ENCODE measurements at places on chromosomes 2 and 18.

- no peak for DNase-seq
Observed at GRCh38 chr2:111015283-111015995, 105.3 kb upstream of the BCL2L11 start.

- no peak for DNase-seq
Observed at GRCh38 chr18:9416563-9417072, 58.7 kb upstream of the RALBP1 start.

GRCh38 chr2:42974169-42974720 is 181.9 kb upstream of the HAAO start:
- no peak for DNase-seq

DNA sequence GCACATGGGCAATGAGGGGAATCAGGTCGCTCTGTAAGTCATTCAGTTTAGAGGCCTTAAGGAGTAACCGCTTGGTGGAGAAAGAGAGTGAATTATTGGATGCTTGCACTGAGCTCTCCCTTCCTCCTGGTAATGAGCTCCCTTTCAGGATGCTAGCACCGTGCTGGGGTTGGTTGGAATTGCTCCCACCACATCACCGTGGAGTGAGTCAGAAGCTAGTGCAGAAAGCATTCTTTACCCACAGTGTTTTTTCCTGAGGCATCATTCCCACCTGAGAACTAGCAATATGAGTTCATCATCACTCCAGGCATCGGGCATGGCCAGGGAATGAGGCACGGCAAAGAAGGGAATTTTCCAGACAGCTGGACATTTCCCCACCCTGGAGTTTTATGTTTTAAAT is 57.6 kb downstream of the ITGB6 start:
- DNase-seq, result no peak

DNA sequence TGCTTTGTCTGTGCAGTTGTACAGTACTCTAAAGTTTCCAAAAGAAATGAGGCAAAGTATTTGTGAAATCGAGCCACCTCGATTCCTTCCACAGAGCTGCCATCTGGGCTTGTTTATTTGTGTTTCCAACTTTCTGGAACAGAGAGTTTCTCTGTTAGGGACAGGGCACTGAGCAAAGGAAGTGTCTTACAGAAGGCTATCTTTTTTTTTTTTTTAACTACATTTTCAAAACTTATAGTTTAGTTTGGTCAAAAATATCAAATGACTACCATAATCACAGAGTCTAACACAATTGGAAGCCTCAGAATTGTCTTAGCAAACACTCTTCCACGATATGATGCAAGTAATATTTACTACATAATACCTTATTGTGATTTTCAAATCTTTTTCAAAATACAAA is 796 bp downstream of the RFTN2 start:
- no peak for DNase-seq

DNA sequence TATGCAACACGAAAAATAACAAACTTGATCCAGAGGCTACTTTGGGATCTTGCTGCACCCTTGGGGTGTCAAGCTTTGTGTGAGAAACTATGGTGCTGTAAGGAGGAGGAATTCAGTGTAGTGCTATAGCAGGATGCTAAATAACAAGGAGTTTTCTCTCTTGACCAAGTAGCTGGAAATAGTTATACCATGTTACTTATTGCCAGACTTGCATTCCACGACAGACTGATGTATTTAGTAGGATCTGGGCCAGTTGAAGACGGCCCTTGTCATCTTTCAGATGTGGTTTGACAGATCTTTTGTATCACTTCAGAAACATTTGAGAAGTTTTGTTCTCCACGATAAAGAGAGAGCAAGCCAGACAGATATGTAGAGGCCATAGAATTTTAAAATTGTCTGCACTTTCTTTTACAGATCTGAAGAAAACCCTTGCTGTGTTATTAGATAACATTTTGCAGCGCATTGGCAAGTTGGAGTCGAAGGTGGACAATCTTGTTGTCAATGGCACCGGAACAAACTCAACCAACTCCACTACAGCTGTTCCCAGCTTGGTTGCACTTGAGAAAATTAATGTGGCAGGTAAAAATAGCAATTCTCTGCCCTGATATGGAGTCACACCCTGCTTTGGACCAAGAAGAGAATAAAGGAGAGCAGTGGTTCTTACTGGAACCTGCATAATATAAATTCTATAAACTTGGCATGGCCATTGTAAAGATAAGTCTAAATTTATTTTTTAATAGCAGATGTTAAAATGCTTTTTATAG is 16.3 kb downstream of the MGAT5 start:
- no peak for DNase-seq

DNA sequence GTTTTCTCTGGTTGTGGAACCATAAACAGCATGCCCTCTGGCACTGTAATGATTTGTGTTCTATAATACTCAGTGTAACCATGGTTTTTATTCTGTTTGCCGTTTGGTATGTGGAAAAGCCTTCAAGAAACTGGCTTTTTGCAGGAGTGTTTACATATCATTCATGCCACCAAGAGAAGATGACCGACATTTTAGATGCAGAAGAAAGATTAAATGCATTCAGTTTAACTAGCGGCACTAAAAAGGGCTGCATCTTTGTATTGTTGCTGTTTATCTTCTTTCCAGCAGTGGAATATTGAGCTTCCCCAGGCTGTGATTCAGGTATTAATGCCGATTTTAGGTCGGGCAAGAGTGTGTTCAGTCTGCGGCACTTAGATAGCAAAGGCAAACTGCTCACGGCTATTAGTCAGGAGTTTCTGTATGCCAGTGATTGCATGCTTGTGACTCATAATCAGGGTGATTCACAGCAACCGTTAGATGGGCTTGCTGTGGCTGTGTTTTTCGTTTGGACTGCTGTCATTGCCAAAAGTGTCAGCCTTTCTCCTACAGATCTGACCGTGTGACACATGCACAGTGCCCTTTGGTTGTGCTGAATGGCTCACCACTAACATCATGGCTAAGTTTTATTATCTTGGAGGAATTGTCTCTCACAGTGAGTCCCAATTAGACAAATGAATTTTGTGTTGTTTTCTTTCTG is 479.7 kb downstream of the PARD3B start:
- DNase-seq, result no peak

DNA sequence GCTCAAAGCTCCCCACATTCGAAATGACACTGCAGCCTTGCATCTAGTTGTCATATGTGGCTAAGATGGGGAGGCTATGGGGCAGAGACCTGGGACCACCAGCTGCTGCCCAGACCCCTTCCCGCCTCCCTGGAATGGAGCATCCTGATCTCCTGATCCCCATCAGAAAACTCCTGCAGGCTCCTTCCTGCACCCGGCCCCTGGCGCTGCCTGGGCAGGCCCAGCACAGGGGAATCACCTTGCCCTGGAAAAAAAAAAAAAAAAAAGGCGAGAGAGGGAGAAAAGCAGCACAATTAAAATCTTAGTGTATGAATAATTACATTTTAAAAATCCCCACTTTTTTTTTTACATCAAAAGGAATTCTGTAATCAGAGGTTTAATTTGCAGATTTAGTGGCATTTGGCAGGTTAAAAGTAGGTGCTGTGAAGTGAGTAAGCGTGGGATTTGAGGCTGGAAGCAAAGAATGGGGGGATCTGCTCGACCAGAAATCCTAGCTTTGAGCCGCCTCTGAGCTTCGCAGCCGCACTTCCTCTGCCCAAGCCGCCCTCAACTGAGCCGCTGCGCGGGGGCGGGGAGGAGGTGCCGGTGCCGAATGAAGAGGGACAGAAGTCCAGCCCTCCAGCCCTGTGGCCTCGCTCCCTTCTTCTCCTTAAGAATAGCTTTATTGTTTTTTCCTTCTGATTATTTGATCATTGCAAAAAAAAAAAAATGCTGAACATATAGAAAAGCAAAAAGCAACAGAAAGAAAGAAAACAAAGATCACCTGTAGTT is 30.0 kb downstream of the THNSL2 start:
- no peak for DNase-seq

Data from HT-29 (cell line).